ENCODE measurements at places on chromosomes 3 and 15. TPM values are rescaled to one million over a fixed set of nuclear protein-coding genes. Genes with fewer than 3 reads are reported as not detected.

OR5K2 gene
- not detected for total RNA-seq

NR2C2 gene
- total RNA-seq = 27.9 TPM

PRSS50 gene
- total RNA-seq = not detected

CSPG4 gene
- total RNA-seq = 109 TPM

GOLGA6B gene
- not detected for total RNA-seq

BFSP2 gene
- not detected for total RNA-seq

PLSCR5 gene
- not detected for total RNA-seq

DNA sequence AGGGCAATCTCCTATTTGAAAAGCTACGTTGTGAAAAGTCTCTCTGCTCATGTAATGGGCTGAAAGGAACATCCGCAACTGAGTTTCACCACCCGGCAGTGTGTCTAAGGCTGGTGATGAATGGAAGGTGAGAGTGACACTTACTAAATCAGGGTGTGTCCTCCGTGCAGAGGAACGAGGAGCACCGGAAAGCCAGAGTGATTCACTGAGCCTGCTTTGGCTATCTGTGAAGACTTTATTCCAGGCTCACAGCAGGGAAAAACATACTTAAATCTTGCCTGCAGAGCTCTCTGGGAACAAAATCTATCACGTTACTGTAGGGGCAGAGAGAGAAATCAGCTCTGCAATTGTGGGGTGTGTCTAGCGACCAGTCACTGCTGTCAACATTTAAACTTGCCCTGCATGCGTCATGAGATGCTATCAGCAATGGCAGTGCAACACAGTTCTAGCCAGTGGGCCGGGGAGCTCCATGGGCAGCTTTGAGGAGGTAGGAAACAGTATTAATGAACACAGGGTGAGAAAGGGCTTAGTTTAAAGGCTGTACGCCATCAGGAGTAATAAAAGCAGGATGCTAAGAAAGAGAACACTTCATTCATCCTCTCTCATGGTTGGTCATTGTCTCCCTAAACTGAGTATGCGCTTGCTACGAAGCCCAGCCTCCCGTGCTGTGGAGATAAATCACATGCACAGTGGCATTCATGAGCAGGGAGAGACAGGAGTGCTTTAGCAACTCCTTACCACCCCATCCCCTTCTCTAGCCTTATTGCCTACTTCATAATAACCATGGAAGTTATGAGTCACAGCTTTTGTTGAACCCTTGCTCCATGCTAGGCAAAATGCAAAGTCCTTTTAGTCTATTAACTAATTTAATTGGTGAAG lies 542.7 kb upstream of the ADAMTS9 start:
- no peak for DNase-seq

- DNase-seq = no peak
These were observed 21.9 kb downstream of the ACAA1 start for GRCh38 chr3:38114875-38115644.

- DNase-seq = peak; percentile 49
These were observed 121.1 kb downstream of the OXSM start for GRCh38 chr3:25910997-25911396.

GRCh38 chr3:94158512-94158911 lies 95.7 kb downstream of the NSUN3 start:
- DNase-seq = no peak

- DNase-seq = no peak
These were observed 21.8 kb upstream of the IL1RAP start for GRCh38 chr3:190492129-190492528.

GRCh38 chr3:48395714-48396113 lies 23.7 kb downstream of the FBXW12 start:
- no peak for DNase-seq

GRCh38 chr3:197003461-197004385 lies 25.9 kb downstream of the MELTF start:
- DNase-seq = peak; percentile 17

DNA sequence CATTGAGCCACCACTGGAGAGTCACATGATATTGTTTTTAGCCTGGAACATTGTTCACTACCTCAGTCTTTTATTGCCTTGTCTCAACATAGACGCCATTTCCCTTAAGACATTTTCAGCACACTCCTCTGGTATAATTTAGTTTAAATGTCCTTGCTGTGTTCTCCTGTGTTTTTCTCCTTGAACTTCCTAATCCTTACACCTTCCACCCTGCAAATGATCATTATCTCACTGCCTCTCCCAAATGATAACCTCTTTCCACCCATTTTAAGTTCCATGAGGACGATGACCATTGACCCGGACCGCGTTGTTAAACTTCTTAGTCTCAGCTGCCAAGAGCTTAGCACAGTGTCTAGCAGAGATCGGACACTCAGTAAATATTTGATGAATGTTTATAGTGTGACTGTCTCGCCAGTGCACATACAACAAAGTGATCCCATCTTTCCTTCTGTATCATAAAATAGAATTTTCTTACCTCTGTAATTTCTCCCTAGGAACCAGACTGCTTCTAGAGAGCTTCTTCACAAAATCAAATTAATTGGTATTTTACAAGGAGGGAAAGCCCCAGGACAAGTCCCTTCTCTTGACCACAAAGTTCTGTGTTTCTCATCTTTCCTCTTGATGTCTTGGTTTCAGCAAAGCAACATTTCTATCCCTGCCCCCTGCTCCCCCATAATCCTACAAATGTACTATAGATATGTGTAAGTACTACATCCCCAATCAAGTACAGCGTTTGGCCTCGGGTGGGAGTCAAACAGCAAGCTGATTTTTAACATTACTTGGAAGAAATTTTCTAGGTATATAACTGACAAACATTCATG lies 429.6 kb downstream of the LPP start:
- peak; percentile 39 for DNase-seq

DNA sequence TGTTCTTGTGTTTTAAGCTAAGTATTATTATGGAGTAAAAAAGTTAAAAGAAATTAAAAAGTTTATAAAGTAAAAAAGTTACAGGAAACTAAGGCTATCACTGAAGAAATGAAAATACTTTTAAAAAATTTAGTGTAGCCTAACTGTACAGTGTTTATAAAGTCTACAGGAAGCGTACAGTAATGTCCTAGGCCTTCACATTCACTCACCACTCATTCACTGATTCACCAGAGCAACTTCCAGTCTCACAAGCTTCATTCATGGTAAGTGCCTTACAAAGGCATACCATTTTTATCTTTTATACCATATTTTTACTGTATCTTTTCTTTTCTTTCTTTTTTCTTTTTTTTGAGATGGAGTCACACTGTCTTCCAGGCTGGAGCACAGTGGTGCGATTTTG lies 40.7 kb upstream of the SCN5A start:
- DNase-seq = no peak

GRCh38 chr3:73423116-73423515 lies 201.6 kb downstream of the PDZRN3 start:
- no peak for DNase-seq

DNA sequence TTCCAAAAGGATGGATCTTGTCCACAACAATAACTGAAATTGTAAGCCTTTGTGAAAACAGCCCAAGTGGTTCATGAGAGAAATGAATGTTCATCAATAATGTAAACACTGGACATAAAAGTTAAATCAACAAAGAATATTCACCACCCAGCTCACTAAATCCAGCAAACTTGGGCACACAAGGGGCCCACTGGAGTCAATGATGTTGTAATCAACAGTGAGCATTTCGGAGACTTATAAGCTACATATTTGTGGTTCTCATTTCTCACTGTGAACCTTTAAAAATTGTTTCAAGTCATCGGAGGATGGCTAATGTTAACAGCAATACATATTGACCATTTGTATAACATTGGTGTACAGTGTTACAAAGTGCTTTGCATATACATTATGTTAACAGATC lies 63.1 kb downstream of the VGLL4 start:
- peak; percentile 84 for DNase-seq

- DNase-seq = no peak
These were observed 39.7 kb downstream of the SRGAP3 start for GRCh38 chr3:9209777-9210176.

GRCh38 chr3:64463981-64464380 lies 223.8 kb downstream of the ADAMTS9 start:
- DNase-seq = no peak

DNA sequence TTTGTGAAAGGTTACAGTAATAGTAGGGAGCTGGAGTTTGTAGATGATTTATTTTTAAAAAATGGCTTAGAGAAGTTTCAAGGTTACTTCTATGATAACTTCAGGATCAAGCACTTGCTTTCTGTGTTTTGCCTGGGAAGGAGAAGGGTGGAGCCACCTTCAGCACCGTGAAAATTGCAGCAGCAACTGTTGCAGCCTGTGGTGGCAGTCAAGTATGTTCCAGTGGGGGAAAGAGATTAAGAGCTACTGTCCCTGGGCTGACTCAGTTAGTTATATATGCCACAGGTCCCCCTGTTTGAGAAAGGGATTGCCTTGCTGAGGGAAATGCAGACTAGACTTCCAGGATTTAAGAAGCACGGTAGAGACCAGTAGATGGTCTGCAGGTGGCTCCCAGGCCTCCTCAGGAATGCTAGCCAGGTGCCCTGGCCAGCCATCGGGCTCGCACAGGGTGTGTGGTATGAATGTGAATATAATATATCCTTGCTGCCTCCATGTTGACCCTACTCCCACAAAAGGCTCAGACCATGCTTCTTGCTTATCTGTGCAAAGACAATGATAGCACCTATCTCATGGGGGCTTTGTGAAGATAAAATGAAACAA lies 389.5 kb downstream of the CACNA2D3 start:
- DNase-seq = no peak

GRCh38 chr15:50562735-50563640 lies 16.5 kb upstream of the USP50 start:
- DNase-seq = peak; percentile 66

DNA sequence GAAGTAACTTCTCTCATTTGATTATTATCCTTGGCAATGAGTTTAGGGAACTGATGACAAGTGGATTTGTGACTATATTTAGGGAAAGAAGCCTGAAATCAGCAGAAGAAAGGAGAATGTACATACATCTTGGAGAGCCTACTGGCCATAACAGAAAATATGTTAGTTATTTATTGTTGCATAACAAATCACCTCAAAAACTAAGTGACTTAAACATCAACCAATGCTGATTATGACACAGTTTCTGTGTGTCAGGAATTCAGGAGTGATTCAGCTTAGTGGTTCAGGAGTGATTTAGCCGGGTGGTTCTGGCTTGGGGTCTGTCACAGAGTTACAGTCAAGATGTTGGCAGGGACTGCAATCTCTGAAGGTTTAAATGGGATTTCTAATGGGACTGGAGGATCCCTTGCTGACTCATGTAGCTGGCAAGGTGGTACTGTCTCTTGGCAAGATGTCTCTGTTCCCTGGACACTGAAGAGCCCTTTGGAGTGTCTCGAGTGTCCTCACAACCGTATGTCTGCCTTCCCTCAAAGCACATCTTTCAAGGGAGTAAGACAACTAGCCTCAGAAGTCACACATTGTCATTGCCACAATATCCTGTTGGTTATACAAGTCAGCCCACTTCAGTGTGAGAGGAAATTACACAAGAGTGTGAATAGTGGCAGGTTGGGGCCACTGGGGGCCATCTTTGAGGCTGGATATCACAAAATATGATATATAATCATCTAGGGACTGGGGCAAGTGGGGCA lies 248.9 kb downstream of the SV2B start:
- DNase-seq = no peak

GRCh38 chr15:88178631-88179030 lies 77.9 kb downstream of the NTRK3 start:
- no peak for DNase-seq

DNA sequence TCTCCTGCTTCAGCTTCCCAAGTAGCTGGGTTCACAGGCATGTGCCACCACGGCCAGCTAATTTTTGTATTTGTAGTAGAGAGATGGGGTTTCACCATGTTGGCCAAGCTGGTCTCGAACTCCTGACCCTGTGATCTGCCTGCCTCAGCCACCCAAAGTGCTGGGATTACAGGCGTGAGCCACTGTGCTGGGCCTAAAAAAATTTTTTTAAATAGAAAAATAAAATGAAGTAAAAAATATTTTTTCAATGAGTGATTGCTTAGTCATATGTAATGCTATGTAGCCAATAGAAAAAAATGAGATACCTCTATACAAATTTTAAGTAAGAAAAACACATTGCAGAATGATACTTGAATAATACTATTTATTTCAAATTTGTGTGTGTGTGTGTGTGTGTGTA lies 27.9 kb upstream of the SLC30A4 start:
- DNase-seq = peak; percentile 27

- peak; percentile 30 for DNase-seq
These were observed 65.2 kb downstream of the GTPBP8 start for GRCh38 chr3:113055961-113056360.

- DNase-seq = no peak
These were observed 3.0 kb downstream of the SPATA16 start for GRCh38 chr3:173138026-173138425.

DNA sequence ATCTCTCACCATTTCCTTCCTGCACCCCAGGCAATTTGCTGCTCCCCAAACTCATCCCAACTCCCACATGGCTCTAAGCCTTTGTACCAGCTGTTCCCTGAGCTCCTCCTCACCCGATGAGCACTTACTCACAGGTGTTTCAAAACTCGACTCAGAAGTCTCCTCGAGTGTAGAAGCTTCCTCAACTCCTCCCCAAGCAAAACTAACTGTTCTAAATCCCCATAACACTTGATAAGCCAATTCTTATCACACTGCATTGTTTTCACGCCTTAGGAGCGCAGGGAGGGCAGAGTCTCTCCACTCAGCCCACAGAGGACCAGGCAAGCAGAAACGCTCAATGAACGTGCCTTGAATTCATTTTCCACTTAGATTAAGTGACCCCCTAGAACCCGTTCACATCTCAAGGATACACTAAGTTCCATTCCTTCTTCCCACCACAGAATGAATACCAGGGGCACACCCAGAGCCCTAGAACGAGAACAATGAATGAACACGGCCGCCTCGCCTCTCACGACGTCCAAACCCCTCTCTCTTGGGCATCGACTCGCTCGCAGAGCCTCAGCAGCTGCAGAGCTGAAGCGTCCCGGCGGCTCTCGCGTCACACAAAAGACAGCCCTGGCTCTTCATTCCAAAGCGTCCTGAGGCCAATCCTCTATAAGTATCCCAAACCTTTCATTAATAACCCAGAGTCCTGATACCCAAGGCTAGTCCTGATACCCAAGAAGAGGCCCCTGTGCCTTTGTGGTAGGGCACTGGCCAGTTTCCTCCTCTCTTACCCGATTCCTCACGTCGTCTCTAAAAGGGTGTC lies 1.1 kb downstream of the RAF1 start:
- peak; percentile 47 for DNase-seq

GRCh38 chr3:16286161-16286560 lies 21.1 kb downstream of the OXNAD1 start:
- DNase-seq = no peak

DNA sequence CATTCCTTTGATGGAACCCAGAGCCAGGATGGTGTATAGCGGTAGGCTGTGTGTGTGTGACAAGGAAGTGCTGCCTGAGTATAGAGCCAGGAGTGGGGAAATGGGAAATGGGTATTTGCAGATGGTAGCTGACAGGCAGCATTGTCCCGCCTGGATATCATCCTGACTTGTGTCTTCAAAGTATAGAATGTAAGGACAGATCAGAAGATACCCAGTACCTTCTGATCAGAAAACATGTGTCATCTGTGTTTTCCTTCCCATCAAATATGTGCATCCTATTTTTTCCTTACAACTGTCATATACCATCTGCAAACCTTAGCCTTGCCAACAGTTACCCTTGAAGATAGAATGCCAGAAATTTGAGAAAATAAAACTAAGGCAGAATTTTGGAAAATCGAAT lies 146.2 kb upstream of the CBLB start:
- DNase-seq = no peak

Measured in fibroblast of lung (primary cell).